CD4-positive, alpha-beta T cell treated with Interleukin-2 at 100 ng/mL for 4 hours (primary cell): ENCODE measurements at places on chromosomes 12 and 14.

GRCh38 chr12:69595689-69596088, 10.4 kb downstream of the CCT2 start:
- DNase-seq: no peak

DNA sequence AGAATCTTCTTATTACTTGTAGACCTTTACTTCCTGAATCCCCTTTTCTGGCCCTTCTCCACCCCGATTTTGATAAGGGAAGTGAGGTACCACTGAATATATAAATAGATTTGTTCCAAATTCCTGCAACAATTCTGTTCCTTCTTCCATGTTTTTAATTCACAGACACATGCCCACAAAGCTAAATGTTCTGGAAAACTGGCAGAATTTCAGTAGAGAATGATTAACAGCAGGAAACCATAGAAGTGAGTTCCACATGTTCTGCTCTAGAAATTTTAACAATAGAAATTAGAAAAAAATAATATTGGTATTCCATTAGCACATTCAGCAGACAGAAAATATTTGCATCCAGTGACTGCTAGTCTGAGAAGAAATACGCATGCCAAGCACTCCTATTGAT, 139.6 kb downstream of the SLC2A13 start:
- DNase-seq: no peak

DNA sequence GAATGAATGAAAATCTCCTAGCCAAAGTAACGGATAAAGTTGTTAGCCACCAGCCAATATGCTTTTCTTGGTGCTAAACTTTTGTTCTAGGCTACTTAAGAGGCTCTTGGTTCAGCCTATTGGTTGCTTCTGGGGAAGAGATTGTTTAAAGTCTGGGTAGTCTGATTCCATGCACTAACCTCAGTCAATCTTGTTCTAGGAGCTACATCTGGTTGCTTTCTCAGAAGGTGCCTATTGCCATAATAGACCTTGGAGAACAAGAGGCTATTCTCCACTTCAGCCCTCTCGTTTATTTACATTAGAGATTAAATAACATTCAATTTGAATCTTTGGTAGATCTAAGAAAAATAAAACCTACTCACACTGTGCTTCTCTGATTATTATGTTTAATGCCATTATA, 40.8 kb upstream of the OTOGL start:
- DNase-seq: no peak

- no peak for DNase-seq
Observed at GRCh38 chr14:74554742-74555362, 57.2 kb downstream of the LTBP2 start.

DNA sequence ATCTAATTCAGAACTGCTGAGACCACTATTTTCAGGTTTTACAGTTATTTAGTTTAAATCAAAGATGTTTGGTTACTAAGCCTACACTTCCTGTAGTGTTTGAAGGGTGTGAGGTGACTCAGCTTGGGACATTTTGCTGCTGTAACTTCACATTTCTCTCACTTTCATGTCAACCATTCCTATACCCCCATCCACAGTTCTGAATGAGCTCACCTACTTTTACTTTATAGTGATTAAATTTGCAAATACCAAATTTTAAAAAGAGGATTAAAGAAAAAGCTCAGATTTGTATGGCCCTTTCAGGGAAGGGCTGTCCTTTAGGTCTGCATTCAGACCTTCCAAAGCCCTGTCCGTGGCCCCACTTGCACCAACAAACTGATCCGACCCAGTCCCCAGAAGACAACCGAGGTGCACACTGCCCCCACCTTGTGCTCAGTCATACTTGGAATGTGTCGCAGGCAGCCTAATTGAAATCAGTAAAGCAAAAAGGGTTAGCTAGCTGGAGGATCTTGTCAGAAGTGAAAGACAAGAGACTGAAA, 174.4 kb downstream of the MON2 start:
- DNase-seq: peak; percentile 64

DNA sequence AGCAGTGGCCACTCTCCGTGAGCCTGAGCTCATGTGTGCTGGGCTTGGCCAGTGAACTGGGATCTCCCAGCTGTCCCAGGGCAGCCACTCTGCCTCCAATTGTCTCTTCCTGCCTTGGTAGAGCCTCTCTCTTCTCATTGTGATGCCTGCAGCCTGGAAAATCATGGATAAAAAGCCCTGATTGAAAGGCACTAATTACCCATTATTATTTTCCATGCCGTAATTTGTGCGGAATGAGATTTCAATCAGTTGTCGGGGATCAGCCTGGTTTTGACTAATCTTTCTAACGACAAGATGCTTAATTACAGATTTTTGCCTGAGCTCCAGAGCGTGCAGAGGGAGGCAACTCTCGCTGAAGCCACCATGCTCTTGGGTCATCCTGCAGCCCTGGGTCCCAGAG, 52.7 kb downstream of the ESRRB start:
- DNase-seq: no peak

GRCh38 chr14:101466456-101467180, 94.7 kb upstream of the DIO3 start:
- DNase-seq: no peak

- DNase-seq: peak; percentile 14
Observed at GRCh38 chr14:38197001-38197783, 10.5 kb upstream of the SSTR1 start.

- DNase-seq: no peak
Observed at GRCh38 chr14:38127356-38127755, 80.3 kb upstream of the SSTR1 start.

GRCh38 chr14:24710403-24711112, 76.6 kb upstream of the GZMB start:
- peak; percentile 76 for DNase-seq

DNA sequence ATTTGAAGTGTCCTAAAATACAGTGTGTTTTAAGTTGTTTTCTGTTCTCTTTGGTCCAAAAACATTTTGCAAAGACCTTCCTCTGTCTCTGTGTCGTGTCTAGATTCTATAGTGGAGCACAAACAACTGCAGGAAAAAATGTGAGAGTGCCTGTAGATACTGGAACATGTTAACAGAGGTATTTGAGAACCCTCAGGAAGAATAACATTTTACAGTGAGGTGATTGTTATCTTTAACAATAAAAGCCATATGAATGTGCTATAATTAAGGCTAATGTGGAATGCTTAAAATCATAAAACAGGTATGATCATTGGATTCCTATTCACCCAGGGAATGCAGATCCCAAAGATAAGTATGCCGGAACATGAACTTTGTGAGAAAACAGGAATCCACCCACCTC, 98.0 kb downstream of the SAMD4A start:
- no peak for DNase-seq

GRCh38 chr14:96104469-96105057, 65.4 kb downstream of the C14orf132 start:
- no peak for DNase-seq

DNA sequence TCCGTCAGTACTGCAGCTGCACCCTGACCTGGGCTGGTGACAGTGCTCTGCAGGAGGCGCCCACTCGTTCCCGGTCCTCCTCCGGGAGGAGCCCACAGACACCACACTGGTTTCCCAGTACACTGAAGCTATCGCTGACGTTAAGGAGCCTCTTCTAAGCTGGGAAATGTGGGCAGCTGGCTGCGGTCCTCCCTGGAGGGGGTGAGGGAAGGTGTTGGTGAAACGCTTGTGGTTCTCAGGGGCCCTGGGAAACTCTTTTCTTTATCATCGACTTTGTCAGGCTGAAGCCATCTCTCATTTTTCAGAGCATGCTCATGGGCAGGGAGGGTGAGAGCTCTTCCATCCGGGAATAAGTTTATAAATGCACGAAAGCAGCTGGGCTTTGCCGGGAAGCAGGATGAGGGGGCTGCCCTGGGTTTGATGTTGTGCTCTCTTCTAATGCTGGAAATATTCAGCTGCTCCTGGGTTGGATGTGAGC, 176.0 kb downstream of the CHST11 start:
- no peak for DNase-seq

DNA sequence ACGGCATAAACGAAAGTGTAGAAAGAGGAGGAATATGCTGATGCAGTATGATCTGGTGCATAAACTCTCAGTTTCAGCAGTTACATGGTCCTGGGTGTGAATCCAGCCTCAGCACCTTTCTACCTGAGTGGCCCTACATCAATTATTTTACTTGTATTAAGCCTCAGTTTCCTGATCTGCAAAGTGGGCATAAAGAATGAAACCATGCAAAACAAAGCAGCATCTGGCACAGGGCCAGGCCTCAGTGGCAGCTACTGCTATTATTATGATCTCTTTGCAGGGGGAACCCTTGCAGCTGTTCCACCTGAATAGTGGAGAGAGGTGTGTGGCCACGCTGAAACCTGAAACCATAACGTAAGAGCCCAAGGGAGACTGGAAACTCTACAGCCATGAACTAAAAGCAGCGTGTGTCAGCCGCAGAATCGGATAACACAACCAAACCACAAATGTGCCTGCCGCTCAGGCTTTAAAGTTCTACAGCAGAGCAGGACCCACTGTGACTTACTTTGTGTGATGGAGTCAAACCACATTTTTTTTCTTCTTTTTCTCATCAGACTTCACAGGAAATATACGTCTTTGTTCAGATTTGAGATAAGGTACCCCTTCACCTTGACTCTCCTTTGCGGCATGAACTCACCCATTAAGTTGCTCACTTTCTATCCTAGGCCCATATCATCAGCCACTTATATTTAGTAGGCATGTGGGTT, 29.2 kb upstream of the FOS start:
- DNase-seq: peak; percentile 91

DNA sequence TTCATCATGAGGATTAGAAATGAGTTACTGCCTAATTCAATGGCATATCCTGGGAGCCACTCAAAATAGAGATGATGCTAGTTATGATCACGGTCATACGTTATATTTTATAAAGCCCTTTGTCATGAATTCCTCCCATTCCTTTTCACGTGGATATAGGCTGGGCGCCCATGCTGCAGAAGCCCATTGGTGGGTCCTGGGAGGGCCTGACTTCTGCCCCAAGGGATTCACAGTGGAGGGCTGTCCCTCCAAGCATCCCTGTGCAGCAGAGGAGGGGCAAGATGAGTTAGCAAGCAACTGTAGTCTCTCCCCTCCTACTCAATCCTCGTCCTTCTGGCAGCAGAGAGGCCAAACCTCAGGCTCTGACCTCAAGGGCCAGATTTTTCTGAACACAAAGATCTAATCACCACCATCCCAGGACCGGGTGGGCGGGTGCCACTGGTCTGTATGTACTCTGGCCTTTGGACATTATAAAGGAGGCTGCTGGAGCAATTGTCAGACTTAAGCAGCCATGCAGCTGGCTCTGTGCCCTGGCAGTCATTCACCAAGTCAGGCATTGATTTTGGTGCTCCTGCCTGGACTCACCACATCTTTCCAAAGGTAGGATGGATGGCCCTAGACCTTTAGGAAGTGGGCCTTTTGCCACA, 8.6 kb downstream of the GLTP start:
- DNase-seq: no peak

DNA sequence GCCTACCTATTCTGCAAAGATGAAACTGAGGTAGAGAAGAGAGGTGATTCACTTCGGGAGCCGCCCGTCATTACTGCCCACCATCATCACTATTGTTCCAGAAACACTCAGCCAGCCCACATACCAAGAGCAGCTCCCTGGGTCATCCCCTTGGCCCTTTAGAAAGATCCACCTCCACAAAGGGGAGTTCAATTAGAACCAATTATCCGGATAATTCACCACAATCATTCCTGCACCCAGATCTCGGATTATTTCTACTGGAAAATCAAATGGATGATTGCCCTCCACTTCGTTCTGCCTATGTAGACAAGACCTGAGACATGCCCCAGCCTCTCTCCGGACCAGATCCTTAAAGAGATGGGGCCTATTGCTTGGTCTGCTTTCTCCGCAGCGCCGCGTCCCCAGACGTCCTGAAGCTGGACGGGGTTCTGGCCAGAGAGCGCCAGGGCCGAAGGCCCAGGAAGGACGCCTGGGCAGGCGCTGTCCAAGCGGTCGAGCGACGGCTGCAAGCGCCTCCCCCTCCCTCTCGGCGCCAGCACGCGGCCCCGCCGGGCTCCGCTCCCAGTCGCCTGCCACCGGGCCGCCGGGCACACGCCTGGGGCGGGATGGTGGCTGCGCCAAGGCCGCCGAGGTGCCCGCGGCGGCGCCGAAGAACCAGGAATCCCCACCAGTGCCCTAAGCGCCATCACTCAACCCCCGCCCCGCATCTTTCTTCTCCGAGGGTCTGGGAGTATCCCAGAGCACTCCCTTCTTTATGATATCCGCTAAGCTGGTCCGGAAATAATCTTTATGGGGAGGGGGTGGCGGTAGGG, 1.3 kb upstream of the ASCL1 start:
- no peak for DNase-seq

- no peak for DNase-seq
Observed at GRCh38 chr12:69658203-69658602, 40.9 kb downstream of the BEST3 start.

- no peak for DNase-seq
Observed at GRCh38 chr12:124543590-124544310, 23.7 kb downstream of the NCOR2 start.

GRCh38 chr12:52825961-52826360, 8.2 kb downstream of the KRT79 start:
- no peak for DNase-seq

GRCh38 chr12:112308652-112309051, 73.6 kb downstream of the HECTD4 start:
- no peak for DNase-seq

- peak; percentile 74 for DNase-seq
Observed at GRCh38 chr12:4273652-4274395, at the start of gene CCND2. CCND2 (plus strand) TSS chr12:4273762; CDS start chr12:4274041, 279 bp downstream.

- DNase-seq: no peak
Observed at GRCh38 chr12:104167519-104168458, 29.8 kb upstream of the NFYB start.

DNA sequence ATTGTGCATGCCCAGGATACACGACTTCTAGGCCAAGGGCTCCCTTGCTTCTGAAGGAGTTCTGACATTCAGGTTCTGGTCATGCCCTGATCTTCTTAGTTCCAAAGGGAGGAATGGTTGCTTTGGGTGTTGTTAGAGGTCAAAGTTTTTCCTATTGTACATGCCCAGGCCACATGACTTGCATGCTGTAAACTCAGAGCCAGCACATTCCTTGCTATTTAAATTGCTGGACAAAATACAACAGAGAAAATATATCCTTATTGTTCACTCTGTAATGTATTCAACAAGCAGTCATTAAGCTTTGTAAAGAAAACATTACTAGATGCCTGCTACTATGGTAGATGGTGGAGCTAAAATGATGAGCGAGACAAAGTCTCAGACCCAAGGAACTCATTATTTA, 71.2 kb upstream of the COCH start:
- no peak for DNase-seq

DNA sequence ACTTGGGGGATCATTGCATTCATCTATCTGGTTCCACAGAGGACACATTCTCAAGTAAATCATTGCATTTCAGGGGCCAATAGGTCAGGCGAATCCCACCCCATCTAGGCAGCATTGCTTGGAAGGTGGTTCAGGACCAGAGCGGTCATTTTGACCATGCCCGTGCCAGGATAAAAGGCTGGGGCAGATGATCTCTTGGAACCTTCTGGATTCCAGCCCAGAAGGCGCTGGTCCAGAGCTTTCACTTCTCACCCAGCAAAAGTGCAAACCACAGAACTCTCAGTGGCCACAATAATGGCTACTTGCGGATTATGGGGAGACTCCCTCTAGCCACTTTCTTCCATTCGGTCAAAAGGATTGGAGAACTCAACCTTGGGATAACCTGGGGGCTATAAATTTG, 595 bp upstream of the KRT85 start:
- DNase-seq: no peak
